ENCODE measurements at places on chromosomes 5 and 9. TPM values are rescaled to one million over a fixed set of nuclear protein-coding genes. Genes with fewer than 3 reads are reported as not detected.

DNA sequence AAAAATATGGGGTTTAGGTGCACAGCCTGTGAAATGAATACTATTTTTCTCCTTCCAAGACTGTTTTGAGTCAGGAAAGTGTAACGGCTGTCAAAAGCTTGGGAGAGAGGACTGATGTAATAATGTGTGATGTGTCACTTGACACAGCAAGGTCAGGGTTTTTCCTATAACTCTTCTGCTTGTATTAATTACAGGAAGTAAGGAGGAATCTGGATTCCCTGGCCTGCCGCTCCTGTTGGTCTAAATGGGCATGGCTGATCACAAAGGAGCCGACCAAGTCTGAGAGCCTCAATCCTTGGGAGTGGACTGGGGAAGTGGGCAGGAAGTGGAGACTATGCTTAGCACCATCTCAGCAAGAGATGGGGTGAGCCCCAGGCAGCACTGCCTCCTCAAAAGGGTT is 16.7 kb upstream of the SLC28A3 start:
- DNase-seq: no peak

DNA sequence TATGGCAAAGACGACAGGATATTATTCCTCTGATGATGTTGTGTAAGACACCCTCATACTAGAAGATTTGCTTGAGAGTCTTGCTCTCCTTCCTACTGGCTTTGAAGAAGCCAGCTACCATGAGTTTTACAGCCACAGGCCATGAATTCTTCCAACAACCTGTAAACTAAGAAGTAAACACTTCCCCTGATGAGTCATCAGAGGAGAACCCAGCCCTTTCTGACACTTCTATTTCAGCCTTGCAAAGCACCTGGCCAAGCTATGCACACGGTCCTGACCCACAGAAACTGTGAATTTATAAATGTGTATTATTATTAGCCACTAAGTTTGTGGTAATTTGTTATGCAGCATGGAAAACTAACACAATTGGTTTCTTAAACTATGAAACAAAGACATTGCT is 288.8 kb upstream of the ADAMTSL1 start:
- DNase-seq: no peak

GRCh38 chr5:167643631-167644280 is 647.7 kb upstream of the WWC1 start:
- DNase-seq: no peak

- no peak for DNase-seq
Measured at GRCh38 chr5:100516285-100516684, 18.9 kb upstream of the FAM174A start.

DNA sequence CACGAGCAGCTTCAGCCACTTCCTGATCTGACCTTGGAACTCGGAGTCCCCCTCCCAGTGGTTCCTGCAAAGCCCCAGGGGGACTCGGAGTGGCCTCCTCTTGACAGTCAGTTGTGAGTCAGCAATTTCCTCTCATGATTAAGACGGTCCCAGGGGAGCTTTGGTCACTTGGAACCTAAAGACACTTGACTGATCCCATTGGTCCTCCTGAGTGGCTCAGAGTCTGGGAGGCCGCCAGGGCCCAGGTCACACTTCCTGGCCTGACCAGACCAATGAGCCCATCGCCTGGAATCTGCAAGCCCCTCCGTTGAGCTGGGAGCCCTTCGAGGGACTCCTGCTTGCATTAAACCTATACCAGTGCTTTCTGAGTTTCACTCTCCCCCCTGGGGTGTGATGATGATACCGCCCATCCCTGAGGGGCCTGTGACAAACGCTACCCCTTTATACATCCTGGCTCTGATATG is 29.1 kb downstream of the TSPAN17 start:
- DNase-seq: no peak

- DNase-seq: no peak
Measured at GRCh38 chr5:58016358-58016757, 443.5 kb downstream of the PLK2 start.

DNA sequence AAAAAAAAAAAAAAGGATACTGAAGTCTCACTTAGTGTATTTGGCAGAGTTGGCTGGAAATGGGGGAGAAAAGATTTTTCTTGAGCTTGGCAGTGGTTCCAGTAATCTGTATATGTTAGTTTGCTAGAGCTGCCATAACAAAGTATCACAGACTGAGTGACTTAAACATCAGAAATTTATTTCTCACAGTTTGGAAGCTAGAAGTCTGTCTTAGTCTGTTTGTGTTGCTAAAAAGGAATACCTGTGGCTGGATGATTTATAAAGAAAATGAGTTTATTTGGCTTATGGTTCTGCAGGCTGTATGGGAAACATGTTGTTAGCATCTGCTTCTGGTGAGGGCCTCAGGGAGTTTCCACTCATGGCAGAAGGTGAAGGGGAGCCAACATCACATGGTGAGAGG is 89.6 kb upstream of the CEP78 start:
- no peak for DNase-seq

DNA sequence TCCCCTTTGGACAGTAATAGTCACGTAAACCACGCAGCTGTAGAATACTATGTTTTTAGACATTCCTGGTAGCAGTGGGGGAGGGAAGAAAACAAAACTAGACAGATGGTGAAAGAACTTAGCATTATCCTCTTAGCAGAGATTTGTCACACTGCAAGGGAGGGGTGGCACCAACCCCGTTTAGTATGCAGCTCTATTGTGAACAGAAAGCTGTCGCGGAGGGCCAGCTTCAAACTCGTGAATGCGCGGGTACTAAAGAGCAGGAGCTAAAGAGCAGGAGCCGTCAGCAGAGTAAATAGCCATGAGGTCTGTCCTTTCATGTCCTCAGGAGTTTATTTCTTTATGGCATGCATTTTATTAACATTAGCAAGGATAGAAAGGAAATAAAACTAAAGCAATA is 141.9 kb upstream of the SLC12A2 start:
- DNase-seq: no peak

DNA sequence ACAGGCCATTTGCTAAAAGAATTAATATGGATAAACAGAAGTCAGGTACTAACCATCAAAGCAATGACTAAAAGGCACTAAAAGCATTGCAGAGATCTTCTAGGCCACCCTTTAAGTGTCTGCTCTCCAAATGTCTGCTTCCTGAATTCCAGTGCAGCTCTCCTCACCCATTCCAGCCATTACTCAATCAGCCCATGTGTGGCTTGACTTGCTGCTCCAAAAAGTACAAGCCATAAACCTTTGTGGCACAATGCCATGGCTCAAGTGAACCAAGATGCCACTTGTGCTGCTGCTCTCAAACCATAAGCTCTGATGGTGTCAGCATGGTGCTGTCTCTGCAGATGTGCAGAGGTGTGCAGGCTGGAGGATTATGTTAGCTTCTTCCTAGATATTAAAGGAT is 290.2 kb upstream of the POU5F2 start:
- no peak for DNase-seq

GRCh38 chr9:6354072-6354686 is 26.0 kb downstream of the TPD52L3 start:
- peak; percentile 10 for DNase-seq

DNA sequence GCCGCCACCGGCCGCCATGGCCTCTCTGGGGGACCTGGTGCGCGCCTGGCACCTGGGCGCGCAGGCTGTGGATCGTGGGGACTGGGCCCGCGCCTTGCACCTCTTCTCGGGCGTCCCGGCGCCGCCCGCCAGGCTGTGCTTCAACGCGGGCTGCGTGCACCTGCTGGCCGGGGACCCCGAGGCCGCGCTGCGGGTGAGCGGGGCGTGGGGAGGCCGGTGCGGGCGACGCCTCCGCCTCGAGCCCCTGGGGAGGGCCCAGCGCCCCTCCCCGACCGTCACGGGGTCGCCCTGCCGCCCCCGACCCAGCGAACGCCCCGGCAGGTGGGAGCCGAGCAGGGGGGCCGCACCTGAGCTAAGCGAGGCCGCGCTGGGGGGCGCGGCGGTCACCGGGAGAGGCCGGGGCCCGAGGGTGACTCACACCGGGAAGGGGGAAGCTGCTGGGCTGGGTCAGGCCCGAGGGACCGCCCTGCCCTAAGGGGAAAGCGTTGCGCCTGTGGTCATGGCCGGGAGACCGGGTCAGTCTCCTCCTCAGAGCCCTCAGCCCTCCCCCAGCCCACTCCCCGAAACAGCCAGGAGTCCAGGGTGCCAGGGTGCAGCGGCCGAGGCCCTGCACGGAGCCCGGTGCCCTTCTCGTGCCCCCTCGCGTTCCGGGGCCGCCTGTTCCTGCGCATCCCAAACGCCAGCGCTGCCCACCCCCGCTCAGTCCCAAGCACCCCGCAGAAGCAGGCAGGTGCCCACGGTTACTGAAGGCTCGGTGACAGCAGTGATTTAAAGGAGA is 510 bp downstream of the NOXA1 start:
- no peak for DNase-seq

DNA sequence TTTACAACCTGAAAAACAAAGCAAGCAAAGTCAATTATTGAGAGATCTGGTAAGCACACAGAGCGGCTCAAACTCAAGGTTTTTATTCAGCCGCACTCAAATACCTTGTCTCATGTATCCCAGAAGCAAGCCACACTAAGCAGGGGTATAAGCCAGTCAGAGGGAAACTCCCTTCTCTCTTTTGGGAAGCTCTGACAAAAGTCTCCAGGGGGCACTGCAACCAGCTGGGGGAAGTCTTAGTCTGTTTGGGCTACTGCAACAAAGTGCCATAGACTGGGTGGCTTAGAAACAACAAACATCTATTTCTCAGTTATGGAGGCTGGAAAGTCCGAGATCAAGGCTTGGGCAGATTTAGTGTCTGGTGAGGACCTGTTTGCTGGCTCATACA is 246.0 kb downstream of the ENC1 start:
- no peak for DNase-seq

DNA sequence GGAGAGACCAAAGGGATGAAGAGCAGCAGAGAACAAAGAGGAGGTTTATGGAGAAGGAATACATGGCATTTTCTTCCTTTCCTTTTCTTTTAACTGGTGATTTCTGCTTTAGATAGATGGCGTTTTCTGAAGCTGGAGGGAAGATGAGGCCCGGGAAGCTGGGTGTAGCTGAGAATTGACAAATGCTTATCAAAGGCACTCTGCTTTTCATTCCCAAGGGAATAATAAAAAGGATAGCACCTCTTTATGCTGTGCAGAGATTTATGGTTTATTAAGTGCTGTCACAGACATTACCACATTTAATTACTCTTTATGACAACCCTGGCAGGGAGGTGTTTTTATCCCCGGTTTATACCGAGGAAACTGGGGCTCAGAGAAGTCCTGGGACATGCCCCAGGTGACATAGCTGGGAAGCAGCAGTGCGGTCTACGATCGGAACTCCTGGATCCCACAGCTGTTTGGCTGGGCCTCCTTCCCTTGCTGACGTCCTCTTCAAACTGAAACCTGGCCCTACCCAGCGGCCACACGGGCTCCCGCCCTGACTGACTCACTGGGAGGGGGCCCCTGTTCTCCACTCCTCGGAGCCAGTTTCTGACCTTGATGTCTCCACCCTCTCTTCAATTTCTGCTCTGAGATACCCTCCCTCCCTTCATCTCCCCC is 8.2 kb upstream of the EPB41L4B start:
- no peak for DNase-seq

- no peak for DNase-seq
Measured at GRCh38 chr9:86021166-86021565, 78.2 kb downstream of the GOLM1 start.

GRCh38 chr9:22052376-22052945 is 43.4 kb upstream of the CDKN2B start:
- no peak for DNase-seq

DNA sequence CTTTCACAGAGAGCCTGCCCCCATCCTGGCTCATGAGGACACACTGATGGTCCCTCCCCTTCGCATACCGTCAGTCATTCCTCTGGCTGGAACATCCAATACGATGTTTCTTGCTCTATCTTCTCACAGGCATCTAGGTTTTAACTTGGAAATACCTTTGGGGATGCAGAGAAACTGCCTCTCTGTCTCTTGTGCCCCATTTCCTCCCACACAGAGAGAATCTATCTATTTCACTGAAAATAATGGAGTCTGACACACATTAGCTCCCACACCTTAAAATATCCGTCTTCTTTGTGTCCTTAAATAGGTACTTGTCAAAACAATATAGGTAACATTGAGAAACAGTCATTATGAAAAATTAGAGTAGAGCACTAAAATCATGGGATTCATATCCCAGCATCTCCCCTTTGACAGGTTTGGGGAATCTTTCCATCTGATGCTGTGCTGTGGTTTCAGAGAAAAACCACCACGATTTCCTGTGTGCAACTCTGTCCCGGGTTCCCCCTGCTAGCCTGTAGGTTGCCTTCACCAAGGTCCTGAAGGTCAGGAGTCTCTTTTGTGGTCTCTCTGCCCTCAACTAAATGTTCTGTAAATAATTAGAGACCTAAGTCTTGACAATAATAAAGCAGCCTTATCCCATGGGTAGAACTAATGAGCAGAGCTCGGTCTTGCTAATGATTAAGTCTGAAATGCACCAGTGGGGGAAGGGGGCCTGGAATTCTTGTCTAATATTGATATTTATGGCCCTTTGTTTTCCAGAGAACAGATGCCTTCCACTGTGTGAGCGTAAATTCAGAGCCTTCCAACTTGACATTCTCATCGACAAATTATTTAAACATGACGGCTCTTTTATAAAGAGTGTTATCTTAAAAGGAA is 371.0 kb downstream of the ICE1 start:
- DNase-seq: no peak

DNA sequence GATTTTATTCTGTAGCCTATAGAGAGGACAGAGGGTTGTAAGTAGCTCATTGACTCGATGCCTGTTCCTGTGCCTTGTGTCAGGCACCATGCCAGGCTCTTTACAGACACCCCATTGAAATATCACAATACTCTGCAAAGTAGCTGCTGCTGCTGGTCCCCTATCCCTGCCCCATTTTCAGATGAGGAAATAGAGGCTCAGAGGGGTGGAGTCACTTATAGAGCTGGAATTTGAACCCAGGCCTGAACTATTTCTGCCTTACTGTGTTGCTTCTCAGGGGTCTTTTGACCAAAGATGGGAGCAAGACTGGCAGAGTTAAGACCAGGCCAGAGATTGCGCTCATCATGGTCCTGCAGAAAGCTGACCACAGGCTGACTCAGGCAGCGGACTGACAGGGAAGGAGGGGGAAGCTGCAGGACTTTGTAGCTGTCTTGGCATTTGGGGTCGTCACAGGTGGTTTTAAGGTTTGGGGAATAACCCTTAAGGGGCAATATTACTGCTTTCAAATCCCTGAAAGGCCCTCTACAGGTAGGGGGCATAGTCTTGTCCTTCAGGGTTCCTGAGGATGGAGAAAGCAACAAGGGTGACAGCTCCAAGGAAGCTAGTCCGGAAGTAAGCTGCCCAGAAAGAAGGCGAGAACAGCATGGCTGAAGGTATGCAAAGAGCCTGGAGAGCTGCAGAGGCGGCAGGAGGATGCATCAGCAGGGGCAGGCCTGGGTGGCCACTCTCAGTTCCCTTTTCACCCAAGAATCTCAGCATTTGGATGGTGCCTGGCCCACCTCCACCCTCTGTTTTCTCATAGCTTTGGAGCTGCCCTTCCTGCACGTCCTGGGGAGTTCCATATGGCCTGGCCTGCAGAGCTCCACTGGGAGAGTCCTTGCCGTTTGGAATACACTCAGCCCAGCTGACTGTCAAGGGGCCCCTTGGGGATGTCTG is 18.3 kb upstream of the NDST1 start:
- no peak for DNase-seq

CCDC183 gene
- 0.85 TPM for polyA plus RNA-seq

CCDC192 gene
- polyA plus RNA-seq: 0.41 TPM
